ENCODE measurements at places on chromosomes 6 and 20.

DNA sequence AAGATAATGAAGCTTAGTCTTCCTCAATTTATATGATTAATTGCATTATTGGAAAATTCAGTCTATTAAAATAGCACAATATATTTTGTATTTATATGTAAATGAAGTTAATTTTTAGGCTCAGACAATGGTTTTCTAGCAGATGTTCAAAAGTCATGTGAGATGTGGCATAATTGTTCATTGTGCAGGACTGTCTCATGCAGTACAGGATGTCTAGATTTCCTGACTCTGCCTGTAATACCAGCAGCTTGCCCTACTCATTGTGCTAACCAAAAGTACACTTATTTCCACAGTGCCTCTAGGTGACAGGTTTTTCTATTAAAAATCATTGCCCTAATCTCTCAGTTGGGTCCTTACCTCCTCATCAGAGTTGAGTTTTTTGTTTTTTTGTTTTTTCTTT is 12.4 kb downstream of the RALGAPB start:
- no peak for DNase-seq

GRCh38 chr20:36658300-36658699 is 12.3 kb upstream of the SLA2 start:
- no peak for DNase-seq

DNA sequence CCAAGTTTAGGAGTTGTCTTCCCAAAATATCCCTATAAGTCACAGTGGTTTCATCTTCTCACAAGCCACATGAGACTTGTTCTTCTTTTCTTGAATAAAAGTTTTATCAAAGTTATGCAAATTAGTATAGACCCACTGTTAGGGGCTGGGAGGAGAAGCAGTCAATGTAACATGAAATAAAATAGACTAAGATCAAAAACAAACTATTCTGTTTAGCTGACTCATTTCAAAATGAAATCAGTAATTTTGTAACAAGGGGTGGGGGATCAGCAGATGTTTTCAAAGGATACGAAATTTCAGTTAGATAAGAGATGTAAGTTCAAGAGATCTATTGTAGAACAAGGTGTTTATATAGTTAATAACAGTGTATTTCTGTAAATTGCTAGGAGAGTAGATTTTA is 339.6 kb upstream of the PRDM1 start:
- DNase-seq: no peak

DNA sequence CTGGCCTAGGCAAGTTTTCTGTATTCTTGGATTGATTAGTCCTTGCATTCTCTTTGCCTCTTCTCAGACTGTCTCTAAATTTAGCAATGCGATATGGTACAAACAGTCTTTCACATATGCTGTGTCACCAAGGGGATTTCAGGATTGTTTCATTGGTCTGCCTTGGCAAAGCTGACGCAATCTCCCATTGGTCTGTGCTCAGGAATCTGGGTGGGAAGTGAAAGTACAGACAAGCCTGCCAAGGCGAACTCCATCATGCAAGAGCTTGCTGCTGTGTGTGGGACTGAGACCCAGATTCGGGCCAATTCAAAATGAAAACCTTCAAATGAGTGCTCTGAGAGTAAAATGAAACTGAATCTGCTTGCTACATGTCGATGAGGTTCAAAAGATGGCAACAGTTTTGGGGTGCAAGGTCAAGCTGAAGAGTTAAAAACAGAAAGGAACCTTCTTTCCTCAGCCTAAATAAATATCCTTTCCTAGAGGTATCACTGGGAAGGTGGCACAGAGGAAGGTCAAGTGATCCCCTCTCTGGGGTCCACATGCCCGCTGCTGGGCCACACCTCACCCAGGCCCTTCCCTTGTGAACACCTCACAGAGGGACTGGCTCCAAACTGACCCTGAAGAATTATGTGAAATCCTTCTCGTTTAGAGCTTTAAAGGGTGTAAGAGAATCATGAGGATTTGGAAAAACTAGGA is 198.8 kb upstream of the PREP start:
- DNase-seq: no peak

DNA sequence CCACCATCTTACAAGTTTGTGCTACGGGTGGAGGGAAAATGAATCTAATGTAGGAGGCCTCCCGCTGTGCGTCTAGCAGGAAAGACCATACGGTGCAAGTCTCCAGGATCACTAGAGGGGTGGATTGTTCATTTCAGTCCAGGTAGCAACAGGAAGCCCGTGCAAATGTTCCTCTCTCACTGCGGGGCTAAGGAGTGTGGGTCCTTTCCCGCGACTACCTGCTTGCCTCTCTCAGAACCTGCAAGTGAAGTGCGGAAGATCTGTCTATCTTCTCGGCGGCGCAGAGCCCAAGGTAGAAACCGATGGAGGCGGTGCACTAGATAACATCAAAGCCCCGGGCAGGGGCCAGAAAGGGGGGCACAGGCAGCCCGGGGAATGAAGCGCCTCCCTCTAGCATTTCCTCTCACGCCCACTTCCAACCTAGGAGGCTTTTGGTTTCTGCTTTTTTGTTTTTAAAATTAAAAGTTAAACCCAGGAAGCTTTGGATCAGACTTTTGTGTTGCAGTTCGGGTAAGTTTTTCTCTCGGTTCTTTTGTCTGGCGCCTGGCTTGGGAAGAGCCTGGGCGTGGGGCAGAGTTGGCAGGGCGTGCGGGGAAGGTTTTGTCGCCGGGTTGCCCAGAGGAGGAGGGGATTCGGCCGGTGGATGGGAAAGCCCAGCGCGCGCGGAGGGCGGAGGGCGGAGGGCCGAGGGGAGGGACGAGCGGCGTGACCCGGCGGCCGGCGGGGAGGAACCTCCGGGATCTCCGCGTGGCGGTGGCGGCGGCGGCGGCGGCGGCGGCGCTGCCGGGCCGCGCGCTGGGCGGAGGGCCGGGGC is 3.5 kb upstream of the HIVEP1 start:
- peak; percentile 47 for DNase-seq

GRCh38 chr6:49982046-49982445 is 12.6 kb upstream of the DEFB113 start:
- DNase-seq: no peak
